AG04449 (cell line): ENCODE measurements at places on chromosomes 1 and 21.

DNA sequence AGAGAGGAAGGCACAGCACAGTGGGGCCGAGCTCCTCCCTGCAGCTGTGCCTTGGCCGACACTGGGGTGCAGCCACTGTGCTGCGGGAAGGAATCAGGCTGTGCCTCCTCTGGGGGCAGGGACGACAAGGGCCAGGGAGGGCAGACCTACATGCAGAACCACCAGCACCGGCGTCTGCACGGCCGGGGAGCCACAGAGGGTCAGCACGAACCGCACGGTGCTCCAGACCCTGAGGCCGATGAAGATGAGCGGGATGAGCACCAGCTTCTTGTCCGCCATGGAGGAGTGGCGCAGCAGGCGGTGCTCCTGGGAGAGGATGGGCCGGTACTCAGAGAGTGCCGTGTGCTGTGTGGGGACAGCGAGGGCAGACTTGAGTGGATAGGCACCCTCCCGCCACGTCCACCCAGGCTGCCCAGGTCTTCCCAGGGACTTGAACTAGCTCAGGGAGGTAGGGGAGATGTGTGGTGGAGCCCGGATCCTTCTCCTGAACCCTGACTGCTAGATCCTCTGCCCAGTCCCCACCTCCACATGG is 23.5 kb downstream of the GPR157 start:
- no peak for DNase-seq

GRCh38 chr21:45547545-45547900 is 5.3 kb upstream of the SLC19A1 start:
- DNase-seq, result no peak

DNA sequence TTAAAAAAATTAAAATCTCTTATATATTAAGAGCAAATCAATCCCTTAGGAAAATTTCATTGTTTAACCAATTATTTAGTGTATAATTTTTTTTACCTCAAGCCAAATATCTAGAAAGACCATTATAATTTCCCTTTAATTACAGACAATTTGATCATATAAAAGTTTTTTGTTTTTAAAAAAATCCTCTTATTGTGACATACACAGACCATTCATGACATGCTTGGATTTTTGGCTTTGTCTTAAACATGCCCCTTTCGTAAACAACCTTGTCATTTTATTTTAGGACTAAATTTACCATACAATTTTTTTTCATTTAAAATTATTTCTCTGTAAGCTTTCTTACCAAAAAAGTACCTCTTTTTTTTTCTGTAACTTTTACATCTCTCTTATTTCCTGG is 14.2 kb upstream of the CYP4B1 start:
- DNase-seq, result no peak

- no peak for DNase-seq
Measured at GRCh38 chr21:37655611-37656300, 260.5 kb downstream of the KCNJ6 start.

- no peak for DNase-seq
Measured at GRCh38 chr1:152907686-152908601, at the start of gene IVL. IVL (plus strand) TSS chr1:152908546; CDS start chr1:152909798, 1,252 bp downstream.

DNA sequence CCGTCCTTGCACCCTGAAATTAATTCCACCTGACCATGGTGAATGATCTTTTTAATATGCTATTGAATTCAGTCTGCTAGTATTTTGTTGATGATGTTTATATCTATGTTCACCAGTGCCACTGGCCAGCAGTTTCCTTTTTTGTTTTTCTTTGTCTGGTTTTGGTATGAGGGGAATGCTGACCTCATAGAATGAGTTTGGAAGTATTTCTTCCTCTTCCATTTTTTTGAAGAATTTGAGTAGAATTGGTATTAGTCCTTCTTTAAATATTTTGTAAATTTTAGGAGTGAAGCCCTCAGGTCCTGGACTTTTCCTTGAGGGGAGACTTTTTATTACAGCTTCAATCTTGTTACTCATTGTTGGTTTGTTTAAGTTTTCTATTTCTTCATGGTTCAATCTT is 231.6 kb downstream of the MRPL39 start:
- no peak for DNase-seq

DNA sequence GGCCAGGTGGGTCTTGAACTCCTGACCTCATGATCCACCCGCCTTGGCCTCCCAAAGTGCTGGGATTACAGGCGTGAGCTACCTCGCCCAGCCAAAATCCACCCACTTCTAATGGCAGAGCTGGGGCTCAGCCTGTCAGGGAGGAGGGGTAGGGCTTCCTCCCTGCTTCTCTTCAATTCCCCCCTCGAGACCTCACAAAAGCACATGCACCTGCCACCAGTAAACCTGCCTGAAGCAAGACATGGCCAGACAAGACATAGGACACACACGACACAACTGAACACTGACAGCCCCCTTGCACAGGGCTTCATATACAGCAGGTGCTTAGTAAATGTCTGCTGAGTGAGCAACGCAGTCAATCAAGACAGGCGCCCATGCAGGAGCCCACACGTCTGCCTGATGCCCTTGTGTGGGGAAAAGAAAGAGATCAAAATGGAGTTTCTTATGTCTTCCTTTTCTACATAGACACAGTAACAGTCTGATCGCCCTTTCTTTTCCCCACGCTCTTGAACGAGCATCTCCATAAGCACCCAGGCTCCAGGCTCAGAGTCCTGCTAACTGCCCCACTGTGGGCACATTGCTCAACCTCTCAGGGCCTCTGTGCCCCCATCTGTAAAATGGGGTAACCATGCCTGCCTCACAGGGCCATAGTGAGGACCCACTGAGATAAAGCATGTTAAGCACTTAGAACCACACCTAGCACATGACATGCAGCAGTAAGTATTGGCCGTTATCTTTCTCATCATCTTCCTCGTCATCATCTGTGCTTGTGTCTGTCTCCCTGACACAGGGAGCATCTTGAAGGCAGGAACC is 8.8 kb downstream of the SDC3 start:
- DNase-seq, result no peak

GRCh38 chr1:153531638-153532037 is 4.2 kb downstream of the S100A6 start:
- DNase-seq, result no peak

DNA sequence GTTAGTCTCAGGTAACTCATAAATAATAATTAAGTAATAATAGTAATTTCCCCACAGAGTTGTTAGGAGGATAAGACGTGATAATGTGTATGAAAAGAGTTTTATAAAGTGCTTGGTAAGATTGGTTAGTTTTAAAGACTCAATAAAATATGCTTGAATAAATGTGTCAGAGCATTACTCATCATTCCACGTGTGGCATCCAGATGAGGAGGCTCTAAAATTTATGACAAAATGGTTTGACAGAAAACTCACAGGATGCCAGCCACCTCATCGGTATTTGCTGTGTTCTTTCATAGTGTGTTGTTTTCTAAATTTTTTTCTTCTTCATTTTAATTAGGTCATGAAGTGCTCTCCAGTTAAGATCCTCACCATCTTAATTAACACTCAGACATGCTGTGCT is 19.1 kb upstream of the SPAG17 start:
- no peak for DNase-seq

DNA sequence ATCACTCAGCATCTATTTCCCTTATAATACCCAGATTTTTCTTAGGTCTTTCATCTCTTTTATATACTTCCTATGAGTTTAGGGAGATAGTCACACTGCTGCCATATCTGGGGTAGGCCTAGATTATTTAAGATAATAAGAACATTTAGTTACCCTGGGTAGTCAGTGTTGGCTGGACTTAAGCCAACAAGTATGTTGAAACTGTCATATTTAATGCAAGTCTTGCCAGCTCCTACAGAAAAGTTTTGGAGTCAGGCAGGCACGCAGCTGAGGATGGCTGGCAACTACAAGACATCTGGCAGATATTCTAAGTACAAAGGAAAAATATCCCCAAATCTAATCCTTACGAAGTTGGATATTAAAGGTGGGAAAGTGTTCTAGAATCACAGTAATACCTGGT is 19.2 kb upstream of the DEPDC1 start:
- DNase-seq, result no peak

DNA sequence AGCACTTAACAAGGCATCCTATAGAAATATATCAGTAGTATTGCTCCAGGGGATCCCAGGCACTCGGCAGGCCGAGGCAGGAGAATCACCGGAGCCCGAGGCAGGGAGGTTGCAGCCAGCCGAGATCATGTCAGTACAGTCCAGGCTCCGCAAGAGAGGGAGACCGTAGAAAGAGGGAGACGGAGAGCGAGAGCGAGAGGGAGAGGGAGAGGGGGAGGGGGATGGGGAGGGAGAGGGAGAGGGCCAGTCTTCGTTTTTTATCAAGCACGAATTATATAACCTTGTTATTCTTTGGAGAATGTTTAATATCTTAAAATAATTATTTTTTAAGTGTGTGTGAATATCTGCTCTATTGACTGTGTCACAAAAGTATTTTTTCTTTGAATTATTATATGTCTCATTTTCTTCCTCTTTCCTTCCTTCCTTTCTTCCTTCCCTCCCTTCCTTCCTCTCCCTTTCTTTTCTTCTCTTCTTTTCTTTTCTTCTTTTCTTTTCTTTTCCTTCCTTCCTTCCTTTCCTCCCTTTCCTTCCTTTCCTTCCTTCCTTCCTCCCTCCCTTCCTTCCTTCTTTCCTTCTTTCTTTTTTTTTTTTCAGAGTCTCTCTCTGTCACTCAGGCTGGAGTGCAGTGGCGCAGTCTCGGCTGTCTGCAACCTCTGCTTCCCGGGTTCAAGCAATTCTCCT is 233.7 kb downstream of the SRGAP2C start:
- no peak for DNase-seq

DNA sequence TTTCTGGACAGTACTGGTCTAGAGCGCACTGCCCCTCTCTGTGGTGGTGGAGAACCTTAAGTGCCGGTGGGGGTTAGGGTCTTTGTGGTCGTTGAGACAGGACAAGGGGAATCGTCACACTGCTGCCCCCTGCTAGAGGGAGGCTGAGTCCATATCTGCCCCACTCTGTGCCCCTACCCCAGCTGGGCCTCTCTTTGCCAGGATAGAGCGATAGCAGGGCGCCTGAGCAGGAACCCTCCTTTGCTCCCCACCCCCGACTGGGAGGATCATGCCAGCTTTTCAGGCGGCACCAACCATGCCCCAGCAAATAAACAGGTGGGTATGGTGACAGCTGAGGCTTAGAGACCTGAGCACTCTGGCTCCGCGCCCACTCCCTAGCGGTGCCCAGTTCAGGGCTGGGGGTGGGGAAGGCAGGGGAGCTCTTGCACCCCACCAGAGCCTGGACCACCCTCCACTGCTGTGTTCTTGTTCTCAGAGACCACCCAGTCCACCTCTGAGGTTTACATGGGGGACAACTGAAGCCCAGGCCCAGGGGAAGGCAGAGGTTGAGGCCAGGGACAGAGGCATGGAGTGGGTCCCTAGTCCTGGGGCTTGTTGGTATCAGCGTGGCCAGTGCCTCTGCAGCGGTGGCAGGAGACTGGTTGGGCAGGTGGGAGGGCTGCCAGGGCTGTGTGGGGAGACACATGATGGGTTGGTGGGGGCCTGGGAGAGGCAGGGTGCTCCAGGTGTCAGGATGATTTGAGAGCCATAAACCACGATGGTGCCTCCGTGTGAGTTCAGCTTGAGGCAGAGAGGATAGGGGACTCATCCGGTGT is 1.6 kb downstream of the PADI2 start:
- no peak for DNase-seq

- DNase-seq, result no peak
Measured at GRCh38 chr1:66253330-66253921, 280.5 kb upstream of the SGIP1 start.

DNA sequence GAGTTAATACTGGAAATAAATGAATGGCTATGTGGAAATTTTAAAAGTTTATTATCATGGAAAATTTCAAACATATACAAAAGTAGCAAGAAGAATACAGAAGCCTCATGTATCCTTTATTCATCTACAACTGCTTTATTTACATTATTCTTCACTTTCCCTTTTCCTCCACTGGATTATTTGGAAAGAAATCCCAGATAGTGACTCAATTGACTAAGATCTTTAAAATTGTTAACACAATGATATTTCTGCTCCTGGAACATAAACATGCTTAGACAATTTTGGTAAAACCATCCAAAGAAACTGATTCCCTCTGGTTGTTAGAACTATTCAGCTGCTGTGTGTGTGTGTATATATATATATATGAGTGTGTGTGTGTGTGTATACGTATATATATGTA is 116.2 kb downstream of the TGFB2 start:
- no peak for DNase-seq

GRCh38 chr1:58390091-58390490 is 156.4 kb downstream of the OMA1 start:
- no peak for DNase-seq

GRCh38 chr1:223761411-223761810 is 49.1 kb downstream of the CAPN2 start:
- DNase-seq, result no peak

GRCh38 chr1:26218906-26219494 is 15.0 kb upstream of the CEP85 start:
- DNase-seq, result no peak

- DNase-seq, result no peak
Measured at GRCh38 chr1:38059635-38060250, 13.2 kb upstream of the POU3F1 start.

DNA sequence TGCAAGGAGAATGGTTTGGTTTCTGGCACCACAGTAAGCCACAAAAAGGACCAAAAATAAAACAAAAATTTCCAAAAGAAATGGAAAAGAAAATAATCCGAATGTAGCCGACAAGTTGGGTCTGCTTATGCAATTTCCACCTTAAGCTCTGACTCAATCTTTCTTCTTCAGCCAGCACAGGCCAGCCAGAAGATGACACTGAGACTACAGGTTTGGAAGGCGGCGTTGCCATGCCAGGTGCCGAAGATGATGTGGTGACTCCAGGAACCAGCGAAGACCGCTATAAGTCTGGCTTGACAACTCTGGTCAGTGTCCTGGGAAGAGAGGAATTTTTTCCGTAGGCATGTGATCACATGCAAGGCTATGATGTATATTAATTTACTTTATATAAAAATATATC is 23.4 kb downstream of the PDPN start:
- DNase-seq, result no peak

DNA sequence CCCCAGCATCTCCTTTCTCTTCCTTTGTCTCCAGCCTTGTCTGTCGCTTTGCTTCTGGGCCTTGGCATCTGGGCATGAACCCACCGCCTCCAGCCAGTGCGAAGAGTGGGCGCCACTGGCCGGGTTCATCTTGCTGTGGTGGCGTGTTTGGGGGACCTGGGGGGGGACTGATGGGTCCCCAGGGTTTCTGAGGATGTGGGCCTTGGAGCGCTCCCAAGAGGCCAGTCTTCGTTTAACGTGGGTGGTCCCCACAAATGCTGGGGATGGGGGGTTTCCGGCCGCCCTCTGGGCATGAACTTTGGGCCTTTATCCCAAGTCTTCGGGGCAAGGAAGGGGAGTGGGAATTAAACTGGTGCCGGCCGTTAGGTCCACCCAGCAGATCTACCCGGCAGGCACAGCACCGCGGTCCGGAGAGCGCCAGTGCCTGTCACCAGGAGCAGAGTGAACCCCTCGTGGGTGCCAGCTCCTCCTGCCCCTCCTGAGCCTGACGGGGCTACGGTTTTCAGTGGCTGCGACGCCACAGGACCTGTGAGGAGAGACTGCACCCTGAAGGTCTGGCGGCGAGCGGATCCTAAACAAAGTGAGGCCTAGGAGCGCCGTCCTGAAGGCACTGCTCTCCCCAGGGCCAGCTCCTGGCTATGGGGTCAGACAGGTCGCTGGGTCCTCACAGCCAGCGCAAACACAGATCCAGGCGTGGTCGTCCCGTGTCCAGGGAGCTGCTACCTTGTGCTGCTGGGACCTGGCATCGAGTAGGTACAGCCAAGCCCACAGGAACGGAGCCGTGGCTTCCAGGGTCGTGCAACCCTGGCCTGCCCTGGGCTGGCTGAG is 12.1 kb upstream of the C1orf174 start:
- no peak for DNase-seq

GRCh38 chr21:42739061-42739931 is 85.9 kb downstream of the PDE9A start:
- DNase-seq, result no peak

GRCh38 chr1:5129746-5130355 is 475.4 kb downstream of the AJAP1 start:
- no peak for DNase-seq

GRCh38 chr1:201183753-201184152 is 6.9 kb upstream of the IGFN1 start:
- DNase-seq, result no peak
